Astrocyte of the hippocampus (primary cell): ENCODE measurements at places on chromosomes 4 and X.

GRCh38 chr4:2046031-2046961 lies 12.8 kb upstream of the NAT8L start:
- DNase-seq: no peak

DNA sequence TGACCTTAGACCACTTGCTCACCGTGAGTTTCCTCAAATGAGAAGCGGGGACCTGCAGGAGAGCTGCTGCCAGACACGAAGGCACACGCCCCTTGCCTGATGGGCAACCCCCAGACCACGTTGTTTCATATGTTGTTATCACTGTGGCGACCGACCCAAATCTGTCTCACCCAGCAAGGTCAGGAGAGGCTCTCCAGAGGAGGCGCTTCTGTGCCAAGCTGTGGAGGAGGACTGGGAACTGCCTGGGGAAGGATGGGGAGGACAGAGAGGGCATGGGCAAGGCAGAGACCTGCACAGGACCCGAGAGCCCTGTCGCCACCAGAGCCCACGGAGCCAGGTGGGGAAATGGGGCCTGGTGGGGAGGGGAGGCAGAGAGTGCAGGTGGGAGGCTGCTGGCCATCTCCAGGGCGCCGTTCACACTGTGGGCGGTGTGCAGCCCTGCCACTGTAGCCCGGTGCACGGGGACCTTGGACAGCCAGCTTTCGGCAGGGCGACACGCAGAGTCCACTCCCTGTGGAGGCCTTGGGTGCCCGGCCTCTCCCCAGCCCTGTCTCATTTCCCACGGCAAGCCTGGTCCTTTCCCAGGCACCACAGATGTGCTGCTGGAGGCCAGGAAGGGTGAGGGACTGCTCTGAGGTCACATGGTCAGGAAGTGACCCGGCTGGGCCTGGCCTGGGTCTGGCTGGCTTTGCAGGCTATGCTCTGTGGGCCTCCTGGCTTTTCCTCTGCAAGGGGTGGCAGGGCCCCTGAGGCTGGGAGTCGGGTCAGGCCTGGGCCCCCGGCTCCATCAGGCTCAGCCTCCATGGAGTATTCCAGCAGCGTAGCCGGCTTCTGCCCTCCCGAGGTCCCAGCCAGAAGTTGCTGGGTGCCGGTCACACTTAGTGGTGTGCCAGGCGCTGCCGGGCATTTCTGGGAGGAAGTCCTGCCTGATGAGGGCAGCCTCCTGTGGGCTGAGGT lies 3.2 kb downstream of the HTRA3 start:
- no peak for DNase-seq

DNA sequence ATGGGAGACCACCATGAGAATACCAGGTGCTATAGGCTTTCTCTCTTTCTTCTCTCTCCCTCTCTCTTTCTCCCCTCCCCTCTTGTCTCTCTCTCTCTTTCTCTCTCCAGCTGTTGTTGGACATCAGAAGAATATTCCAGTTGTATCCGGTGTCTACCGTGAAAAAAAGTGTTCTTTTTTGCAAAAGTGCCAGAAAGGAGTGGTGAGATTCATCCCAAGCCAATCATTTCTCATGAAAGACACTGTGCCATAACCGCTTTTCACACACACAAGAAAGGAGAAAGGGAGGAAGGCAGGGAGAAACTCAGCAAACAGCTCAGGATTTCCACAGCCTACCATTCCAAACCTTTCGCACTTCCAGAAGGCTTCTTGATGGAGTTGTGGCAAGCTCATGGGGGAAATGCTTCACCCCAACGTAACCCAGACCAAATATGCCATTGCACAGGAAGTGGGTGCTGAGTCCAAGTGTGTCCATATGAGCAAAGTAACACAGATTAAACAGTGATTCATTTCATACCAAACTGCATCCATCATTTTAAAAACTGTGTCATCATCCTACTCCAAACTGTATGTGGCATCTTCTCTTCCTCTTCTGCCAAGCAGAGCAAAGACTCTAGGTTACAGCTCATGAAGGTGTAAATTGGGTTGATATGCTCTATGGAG lies 224.0 kb downstream of the APBB2 start:
- DNase-seq: peak; percentile 80

GRCh38 chr4:107893171-107894137 lies 37.9 kb upstream of the CYP2U1 start:
- no peak for DNase-seq

- no peak for DNase-seq
Observed at GRCh38 chrX:109733613-109734083, 591 bp upstream of the ACSL4 start.

DNA sequence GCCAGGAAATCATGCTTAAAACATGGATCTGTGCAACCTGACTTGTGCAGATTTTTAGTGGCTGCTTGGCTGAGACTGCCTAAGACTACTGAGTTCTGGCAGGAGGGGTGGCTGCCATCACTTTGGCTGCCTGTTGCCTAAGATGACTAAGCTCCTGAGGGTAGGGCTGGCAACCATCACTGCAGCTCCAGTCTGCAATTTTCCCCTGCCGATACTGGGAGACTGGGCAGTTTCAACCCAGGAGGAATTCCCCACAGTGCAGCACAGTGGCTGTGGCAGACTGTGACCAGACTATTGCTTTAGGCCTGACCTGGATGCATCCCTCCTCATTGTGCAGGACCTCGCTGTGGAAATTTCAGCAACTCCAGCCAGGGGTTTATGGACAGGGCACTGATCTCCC lies 544.9 kb downstream of the ANKRD50 start:
- DNase-seq: peak; percentile 52

- no peak for DNase-seq
Observed at GRCh38 chrX:35285289-35285962, 342.8 kb downstream of the FAM47B start.

DNA sequence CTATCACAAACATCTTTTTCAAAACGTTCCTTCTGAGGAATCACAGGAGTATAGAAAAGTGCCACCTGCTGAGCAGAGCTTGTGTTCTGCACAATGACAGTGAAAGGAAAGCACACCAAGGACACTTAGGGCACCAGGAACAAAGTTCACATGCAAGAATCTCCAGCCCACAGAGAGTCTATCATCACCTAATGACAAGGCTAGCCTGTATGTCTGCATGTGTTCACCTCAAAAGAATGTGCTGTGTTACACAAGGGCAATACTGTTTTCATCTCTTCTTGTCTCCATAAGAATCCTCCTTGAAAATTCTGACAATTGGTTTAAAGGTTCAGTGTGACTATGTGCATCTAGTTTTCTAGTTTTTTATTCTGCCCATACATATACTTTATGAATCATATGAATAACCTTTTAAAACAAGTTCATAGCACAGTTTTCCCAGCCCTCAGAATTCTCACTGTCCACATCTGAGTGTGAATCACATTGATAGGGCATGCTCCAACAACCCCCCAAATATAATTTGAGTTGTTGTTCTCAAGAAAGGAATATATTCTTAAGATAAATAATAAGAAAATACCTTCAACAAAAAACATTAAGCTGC lies 118.0 kb downstream of the PWWP3B start:
- DNase-seq: no peak

DNA sequence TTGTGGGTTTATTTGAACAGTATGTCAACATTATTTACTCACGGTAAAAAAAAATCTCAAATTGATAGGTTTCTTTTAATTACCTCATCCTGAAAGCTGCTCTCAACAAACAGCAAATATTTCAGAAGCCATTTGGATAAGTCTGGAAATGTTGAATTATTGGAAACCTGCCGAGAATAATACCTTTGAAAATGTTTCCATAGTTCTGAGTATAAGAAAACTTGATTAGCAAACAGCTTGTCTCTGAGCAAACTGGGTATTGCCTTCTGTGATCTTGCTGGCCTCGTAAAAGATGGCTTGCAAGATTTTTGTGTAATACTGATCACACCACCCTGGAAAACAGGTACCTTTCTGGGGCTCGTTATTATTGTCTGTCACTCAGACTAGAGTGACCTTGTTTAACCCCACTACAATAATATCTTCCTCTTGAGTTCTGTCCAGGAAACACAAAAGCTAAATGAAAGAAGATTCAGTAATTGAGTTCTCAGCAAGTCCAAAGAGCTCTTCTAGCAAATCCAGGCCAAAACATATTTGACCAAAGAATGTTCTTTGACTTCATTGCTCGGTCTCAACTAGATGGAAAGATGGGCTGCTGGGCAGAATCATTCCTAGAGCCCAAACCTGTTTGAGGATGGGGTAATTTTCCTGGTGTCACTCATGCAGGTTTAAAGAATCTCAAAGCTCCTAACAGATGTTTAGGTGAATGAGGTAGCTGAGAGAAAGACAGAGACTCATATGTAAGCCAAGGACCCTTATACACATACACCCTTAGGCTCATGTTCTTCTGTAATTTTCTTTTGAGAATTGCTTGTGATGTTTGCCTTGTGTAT lies 255.6 kb upstream of the JADE1 start:
- DNase-seq: no peak

GRCh38 chr4:151988591-151988990 lies 227.8 kb upstream of the GATB start:
- DNase-seq: no peak

- DNase-seq: no peak
Observed at GRCh38 chrX:97158269-97158668, 274.6 kb downstream of the RPA4 start.

DNA sequence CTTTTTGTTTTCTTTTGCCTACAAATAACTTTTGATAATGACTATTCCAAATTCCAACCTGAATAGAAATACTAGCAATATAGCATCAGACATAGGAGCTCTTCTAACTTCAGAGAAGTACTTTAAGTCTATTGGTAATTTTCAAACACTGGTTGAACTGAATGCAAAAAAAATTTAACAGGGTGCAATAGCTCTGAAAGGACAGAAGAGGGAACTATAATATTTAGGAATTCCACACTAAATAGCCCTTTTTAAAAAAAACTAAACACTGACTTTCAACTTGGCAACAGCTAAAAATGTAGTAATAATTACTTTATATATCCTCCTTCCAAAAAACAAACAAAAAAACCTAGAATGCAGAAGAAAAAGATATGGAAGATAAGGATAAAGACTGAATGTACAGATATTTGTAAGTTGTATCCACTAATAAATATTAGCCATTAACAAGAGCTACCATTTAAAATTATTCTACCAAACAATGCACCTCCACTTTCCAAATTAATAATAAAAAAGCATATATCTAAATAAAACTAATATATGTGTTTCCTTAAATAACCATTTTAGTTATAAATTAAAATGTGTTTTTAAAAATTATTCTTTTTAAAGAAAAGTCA lies 81.4 kb downstream of the FBXW7 start:
- DNase-seq: peak; percentile 28
